ENCODE measurements at places on chromosomes 12 and 14. TPM values are rescaled to one million over a fixed set of nuclear protein-coding genes. Genes with fewer than 3 reads are reported as not detected.

- DNase-seq = no peak
Observed at GRCh38 chr14:24123424-24124417, 6.7 kb upstream of the FITM1 start.

TSPAN19 gene
- total RNA-seq = not detected

DNA sequence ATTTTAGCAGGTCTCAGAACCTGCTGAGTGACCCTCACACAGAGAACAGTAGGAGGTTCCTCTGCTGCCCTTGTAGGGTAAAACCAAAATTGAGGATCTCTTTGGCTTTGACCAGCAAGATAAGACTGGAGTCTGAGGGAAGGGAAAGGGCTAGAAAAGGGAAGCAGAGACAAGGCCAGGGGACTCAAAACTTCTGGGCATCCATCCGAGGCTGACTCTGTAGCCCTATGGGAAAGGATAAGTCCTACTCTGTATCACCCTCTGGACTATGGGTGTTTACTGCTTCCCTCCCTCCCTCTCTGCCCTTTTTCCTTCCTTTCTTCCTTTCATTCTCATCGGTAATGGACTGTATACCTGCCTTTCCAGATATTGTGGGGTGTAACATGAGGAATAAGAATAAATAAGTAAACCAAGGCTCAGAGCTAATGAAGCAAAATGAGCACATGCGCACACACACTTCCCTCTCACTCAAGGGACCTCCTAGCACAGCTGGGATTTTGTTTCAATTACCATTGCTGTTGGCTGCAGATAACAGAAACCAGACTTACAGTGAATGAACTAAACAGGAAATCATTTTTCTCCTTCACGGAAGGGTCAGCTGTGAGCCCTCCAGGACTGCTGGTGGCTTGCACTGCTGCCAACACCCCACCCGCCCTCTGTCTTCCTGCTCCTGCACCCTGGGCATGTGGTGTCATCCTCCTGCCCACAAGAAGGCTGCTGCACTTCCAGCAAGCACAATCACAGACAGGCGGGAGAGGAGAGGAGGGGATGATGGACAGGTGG, 404.4 kb upstream of the CCDC196 start:
- no peak for DNase-seq

SYNDIG1L gene
- not detected for total RNA-seq

LBHD2 gene
- total RNA-seq = not detected

CHST11 gene
- 59.0 TPM for total RNA-seq

GRCh38 chr14:66426451-66426850, 59.7 kb upstream of the CCDC196 start:
- no peak for DNase-seq

GARIN6 gene
- total RNA-seq = not detected

RTRAF gene
- 222 TPM for total RNA-seq

GRCh38 chr14:57136669-57137328, 131.9 kb downstream of the EXOC5 start:
- no peak for DNase-seq

- DNase-seq = no peak
Observed at GRCh38 chr12:121217063-121217462, 7.1 kb downstream of the P2RX4 start.

- no peak for DNase-seq
Observed at GRCh38 chr12:122326586-122326985, 60.3 kb upstream of the VPS33A start.

LUM gene
- not detected for total RNA-seq

TAS2R7 gene
- total RNA-seq = not detected

DNA sequence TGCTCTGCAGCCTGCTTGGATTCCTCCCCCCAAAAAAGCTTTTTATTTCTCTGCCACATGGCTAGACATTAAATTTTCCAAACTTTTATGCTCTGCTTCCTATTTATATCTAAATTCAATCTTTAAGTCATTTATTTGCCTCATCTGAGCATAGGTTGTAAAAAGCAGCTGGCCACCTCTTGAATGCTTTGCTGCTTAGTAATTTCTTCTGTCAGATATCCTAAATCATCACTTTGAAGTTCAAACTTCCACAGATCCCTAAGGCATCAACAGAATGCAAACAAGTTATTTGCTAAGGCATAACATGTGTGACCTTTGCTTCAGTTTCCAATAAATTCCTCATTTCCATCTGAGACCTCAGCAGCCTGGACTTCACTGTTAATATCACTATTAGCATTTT, 209.6 kb downstream of the FSCB start:
- DNase-seq = no peak

DNA sequence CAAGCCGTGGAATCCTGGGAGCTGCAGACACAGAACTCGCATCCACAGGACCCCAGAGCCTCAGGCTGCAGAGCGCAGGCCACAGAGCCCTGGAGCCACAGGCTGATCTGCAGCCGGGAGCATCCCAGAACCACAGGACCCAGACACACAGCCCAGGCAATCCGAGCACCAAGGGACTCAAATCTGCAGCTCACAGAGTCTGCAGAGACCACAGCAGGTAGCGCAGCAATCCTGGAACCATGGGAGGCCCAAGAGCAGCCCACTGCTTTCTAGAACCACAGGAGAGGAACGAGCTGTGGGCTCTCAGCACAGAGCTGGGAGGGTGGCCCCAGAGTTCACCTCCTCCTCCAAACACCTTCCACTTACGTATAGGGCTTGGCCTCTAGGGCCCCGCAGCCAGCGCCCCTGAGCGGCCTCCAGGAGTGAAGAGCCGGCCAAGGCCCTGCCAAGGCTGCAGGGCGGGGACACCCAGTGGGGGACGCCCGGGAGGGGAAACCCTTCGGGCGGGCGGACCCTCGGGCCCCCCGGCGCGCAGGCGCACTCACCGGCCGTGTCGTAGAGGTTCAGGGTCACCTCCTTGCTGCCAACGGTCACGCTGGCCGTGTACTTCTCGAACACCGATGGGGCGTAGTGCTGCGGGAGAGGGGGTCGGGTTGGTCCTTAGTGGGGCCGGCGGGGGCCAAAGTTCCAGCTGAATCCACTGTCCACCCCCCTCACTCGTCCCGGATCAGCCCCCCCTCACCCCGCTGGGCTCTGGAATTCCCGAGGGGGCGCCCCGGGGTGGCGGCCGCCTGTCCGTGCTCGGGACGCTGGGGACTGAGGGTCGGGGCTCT, 665 bp downstream of the RHOF start:
- DNase-seq = peak; percentile 76

- no peak for DNase-seq
Observed at GRCh38 chr14:56796259-56796658, 14.0 kb downstream of the OTX2 start.

DNA sequence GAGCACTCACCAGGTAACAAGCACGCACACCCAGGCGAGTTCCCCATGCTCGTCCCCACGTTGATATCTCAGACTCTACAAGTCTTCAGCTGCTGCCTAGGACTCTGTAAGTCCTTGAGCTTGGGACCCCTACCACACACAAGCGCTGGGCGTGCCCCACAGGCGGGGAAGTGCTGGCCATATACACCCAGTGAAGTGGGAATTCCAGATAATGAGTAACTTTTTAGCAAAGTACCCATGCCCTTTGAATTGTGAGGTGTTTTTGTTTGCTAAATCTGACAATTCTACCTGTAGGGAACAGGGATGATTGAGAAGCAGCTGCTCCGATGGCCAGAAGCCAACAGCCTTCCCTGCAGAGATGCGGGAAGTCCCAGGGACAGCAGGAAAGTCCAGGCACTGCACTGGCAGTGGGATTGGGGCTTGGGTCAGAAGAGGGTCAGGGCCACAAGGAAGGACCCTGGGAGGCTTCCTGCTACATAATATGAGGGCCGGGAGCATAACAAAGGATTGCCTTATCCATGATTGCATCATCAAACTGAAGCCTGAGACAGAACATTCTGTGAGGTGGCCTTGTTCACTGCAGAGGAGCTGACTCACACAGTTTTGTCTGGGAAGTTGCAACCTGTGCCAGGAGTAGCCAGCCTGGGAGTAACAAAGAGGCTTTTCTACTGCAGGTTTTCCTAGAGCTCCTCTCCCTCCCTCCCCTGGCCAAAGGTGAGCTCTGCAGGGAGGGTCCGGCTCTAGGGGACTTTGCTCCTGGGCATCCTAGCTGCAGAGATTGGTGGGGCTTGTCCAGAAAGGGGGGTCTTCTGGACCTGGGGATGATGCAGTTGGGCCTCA, 13.2 kb upstream of the SERPINA3 start:
- DNase-seq = no peak

MANSC4 gene
- not detected for total RNA-seq

DNA sequence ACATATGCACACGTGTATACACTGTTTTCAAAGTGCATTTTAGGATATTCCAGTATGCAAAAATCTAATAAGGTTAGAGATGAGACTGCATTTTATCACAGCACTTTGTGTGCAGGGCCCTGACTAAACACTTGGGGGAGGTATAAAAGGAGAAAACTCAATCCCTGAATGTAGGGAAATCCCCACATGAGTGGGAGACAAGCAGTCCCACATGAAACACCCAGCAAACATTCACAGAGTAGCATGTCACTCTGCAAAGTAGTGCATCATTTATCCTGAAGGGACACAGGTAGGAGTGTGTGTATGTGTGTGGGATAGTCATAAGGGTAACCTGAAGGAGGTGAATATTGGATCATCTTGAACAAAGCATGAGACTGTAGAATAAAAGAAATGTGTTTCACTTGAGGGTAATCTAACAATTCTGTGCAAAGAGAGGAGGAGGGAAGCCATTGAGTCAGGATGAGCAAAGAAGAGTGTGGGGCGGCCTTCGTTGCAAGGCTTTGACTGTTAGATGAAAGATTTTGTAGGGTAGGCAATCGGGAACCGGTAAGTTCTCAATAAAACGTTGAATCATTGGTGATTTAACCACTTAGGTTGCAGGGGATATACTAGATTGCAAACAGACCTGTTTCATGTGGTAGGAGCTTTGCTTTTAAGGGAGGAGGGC, 2.9 kb downstream of the PRPF40B start:
- peak; percentile 41 for DNase-seq

RTL1 gene
- total RNA-seq = not detected

RACGAP1 gene
- total RNA-seq = 152 TPM

SAV1 gene
- total RNA-seq = 13.4 TPM

DNA sequence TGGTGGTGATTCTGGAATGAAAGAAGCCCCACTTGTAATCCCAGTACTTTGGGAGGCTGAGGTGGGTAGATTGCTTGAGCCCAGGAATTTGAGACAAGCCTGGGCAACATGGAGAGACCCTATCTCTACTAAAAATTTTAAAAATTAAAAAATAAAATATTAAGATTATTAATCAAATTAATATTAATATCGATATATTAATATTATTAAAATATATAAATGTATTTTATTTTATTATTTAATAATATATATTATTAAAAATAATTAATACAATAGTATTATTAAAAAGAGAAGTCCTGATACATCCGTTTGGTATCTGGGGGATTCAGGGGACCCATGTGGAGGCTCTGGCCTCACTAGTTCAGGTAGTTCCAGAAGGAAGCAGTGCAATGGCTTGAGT, 68.7 kb downstream of the FOXN4 start:
- DNase-seq = no peak

- DNase-seq = peak; percentile 59
Observed at GRCh38 chr12:47085815-47086252, 6.1 kb upstream of the AMIGO2 start.

GOLGA3 gene
- 41.7 TPM for total RNA-seq

GRCh38 chr12:90199006-90199405, 490.4 kb upstream of the ATP2B1 start:
- DNase-seq = no peak

DNA sequence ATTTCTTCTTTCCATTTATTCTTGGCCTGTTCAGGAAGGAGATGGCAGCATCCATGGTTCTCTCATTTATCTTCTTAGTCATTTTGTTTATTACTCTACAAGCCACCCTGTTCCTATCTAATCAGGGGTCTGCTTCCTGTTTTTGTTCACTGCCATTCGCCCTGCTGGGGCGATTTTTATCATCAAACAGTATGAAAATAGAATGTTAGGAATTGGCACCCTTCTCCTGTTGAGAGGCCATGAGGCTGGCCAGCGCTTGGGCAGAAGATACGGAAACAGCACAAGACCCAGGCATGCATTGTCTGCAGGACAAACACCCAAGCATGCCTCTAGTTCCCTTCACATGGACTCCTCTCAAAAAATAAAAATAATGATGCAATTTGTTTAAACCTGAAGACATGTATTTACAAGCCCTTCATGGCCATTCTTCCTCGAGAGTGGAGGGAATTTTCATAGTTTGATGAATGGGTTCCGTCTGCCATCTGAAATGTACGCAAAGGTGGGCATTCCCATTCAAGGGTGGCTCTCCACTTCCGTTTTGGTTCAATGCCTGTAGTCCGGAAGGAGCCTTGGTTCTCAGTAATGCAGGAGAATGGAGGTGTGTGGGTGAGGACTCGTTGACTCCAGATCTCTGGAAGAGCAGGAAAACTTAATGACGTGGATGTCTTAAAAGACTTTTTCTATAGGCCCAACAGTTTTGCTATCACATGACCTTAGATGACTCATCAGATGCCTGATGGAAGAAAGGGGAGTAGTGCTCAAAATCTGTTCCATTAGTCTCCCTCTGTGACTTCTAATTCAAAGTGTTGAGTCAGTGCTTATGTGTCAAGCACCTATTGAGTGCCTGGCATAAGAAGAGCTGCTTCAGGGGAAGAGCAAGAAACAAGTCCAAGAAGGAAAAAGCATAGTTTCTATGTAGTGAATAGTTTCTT, 252.4 kb upstream of the TBX3 start:
- no peak for DNase-seq

GRCh38 chr14:41604721-41605531, 1.8 kb upstream of the LRFN5 start:
- no peak for DNase-seq

GRCh38 chr14:102986810-102987579, 64.5 kb downstream of the AMN start:
- DNase-seq = no peak

- DNase-seq = no peak
Observed at GRCh38 chr14:61471297-61472005, 150.1 kb downstream of the PRKCH start.

GRCh38 chr12:2537868-2538541, 256.8 kb upstream of the FKBP4 start:
- no peak for DNase-seq

- DNase-seq = peak; percentile 72
Observed at GRCh38 chr14:68695326-68695768, 97.5 kb downstream of the ZFP36L1 start.

DNA sequence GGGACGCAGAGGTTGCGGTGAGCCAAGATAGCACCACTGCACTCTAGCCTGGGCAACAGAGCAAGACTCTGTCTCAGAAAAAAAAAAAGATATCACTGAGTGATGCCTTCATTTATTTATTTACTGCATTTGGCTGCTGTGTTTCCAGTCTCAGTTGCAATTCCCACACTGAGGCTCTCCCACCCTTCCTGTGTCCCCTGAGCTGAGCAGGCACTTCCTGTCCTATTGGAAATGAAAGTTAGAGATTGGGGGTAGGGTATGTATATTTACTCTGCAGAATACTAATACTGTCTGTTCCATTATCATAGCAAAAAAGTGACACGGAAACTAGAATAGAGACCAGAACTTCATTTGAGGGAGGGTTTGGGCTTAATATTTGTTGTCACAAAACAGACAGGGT, 1.6 kb upstream of the RBMS2 start:
- DNase-seq = no peak

GRCh38 chr12:78155546-78155945, 324.9 kb downstream of the NAV3 start:
- no peak for DNase-seq

DNA sequence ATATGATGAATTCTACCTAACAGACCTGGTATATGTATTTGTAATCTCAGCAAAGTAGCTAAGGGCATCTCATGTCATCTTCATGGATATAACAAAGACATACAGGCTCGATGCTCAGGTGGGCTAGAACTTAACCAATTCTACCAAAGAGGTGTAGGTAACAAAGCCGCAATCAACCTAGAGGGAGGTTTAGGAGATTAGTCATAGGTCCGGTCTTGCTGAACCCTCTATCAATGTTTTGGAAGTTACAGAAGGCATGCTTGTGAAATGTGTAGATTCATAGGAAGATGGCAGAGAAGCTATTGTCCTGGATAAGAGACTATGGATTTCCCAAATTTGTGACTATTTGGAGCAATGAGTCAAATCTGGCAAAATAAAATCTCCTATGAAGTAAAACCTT, 42.6 kb upstream of the SYCP3 start:
- DNase-seq = no peak

All from activated CD4-positive, alpha-beta memory T cell treated with anti-CD3 and anti-CD28 coated beads for 36 hours (primary cell).